ENCODE measurements at places on chromosomes 4 and X. TPM values are rescaled to one million over a fixed set of nuclear protein-coding genes. Genes with fewer than 3 reads are reported as not detected.

- peaks cover 15% of the 10 kb centered on the region for H3K4me1 ChIP-seq
- H3K27me3 ChIP-seq: no peaks in the 10 kb centered on the region
- no peaks in the 10 kb centered on the region for H3K36me3 ChIP-seq
- H3K27ac ChIP-seq: no peak overlapping the region
Observed at GRCh38 chr4:152956147-152956546, 20.0 kb downstream of the FHDC1 start.

DNA sequence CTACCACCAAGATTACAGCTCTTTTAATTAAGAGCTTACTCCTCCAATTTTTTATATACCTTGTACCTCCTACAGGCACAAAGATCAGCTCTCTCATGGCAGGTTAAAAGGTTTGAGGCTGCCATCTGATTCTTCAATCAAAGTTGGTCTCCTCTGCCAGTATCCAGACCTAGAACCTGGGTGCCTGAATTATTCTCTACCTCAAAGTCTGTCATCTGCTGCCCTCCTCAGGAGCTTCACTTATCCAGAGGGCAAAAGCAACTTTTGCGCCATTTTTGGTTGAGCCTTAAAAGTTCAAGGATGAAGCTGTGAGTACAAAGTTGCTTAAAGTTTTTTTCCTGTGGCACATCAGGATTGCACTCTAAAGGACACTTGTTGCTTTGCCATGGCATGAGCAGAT lies 343.7 kb upstream of the PPP1R2C start:
- no peak overlapping the region for H3K4me3 ChIP-seq
- H3K27me3 ChIP-seq: peaks cover 7% of the 10 kb centered on the region
- H3K27ac ChIP-seq: no peak overlapping the region
- H3K36me3 ChIP-seq: no peaks in the 10 kb centered on the region
- no peak for DNase-seq

DNA sequence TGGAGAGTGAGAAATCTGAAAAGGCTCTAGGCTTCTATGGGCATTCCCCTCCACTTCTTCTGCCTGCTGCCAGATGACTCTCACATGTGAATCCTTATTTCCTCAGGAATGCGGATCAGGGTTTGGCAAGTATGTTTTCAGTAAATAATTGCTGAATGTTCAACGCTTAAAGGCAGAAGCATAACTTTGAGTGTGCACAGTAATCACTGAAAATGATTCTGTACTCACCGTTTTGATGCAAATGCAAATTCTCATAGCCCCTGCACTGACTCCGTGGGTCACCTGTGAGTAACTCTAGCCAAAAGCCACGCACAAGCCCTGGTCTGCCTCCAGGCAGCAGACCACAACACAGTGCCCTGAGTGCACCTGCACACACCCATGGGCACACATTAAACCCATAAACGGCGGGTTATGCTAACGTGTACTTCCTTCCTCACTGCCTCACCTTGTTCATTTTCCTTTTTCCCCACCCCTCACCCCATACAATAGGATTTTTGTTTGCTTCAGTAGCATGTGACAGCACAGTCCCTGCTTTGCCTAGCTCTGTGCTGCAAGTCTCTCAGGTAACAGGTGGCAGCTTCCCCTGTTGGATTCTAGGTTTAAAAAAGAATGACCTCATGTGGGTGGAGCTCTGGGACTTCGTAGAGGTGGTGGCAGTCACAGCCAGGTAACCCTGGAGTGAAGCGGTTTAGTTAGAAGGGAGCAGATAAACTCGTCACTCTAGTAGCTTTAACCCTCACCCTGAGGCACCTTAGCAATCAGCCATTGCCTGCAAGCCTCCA lies at the start of gene ARHGEF38:
TSS of gene ARHGEF38 (plus strand) at position 656 of the 782 bp plus-strand sequence. CDS start 146 bp downstream, outside the sequence.
- H3K36me3 ChIP-seq: no peaks in the 10 kb centered on the region
- no peaks in the 10 kb centered on the region for H3K27me3 ChIP-seq
- peak within 1 kb of the TSS; percentile 31 for H3K4me3 ChIP-seq
- H3K27ac ChIP-seq: peak within 1 kb of the TSS; percentile 88
- DNase-seq: peak; percentile 63

DNA sequence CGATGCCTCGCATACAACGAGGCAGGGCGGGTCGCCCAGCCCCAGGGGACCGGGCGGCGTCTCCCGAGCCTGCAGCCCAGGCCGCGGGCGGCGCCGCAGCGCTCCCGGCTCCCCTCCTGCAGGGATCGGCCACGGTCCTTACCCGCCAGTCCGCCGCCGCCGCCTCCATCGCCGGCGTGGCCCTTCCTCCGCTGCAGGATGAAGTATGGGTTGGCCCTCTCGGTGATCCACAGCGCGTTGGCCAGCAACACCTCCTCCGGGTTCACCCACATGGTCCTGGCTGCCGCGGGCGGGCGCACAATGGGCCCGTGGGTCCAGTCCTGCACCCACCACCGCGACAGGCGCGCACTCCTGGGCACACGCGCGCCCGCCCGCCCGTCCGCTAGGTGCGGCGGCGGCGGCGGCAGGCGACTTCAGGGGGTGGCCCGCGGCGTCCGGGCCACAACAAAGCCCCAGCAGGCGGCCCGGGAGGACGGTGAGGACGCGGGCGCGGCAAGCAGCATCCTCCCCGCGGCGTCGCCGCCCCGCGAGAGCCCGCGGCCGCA lies 339 bp downstream of the TBC1D9 start:
- DNase-seq: no peak
- peak overlapping the region; percentile 97 for H3K4me3 ChIP-seq
- no peaks in the 10 kb centered on the region for H3K27me3 ChIP-seq
- no peaks in the 10 kb centered on the region for H3K36me3 ChIP-seq
- H3K4me1 ChIP-seq: peaks cover 17% of the 10 kb centered on the region

DNA sequence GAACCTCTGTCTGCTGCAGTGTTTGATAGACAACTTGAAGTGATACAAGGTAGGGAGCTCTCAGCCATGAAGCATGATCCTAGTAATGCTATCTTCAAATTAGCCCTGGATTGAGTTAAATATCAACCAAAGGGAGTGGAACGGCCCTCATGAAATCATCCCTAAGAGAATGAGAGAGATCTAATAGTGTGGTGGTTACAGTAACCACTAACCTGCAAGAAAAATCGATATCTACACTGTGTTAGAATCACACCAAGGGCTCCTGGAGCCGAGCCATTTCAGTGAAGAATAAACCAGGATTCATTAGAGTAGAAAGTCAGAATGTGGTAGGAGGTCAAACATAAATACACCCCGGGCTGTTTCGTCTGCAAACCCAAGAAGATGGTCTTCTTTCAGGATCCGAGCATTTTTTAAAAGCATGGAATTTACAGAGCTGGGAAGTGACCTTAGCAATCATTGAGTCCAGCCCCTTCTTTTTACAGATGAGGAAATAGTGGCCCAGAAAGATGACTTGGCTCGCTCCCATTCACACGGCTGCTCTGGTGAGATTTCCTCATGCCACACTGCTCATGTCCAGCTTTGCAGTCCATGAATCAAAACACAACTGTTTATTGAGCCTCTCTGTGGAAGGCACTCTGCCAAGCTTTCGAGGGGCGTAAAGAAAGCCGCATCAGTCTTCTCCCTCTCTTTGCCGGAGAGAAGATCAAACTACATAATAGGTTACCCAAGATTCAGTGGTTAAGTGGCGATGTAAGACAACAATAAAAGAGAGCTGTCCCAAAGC lies 5.5 kb upstream of the DCTD start:
- H3K27ac ChIP-seq: no peak overlapping the region
- no peak overlapping the region for H3K4me3 ChIP-seq
- H3K27me3 ChIP-seq: no peaks in the 10 kb centered on the region
- peak; percentile 95 for DNase-seq

- DNase-seq: no peak
- H3K36me3 ChIP-seq: no peaks in the 10 kb centered on the region
- H3K4me1 ChIP-seq: peaks cover 3% of the 10 kb centered on the region
- H3K27ac ChIP-seq: no peak overlapping the region
- no peak overlapping the region for H3K4me3 ChIP-seq
Observed at GRCh38 chrX:24491741-24492140, 26.7 kb downstream of the PDK3 start.

DNA sequence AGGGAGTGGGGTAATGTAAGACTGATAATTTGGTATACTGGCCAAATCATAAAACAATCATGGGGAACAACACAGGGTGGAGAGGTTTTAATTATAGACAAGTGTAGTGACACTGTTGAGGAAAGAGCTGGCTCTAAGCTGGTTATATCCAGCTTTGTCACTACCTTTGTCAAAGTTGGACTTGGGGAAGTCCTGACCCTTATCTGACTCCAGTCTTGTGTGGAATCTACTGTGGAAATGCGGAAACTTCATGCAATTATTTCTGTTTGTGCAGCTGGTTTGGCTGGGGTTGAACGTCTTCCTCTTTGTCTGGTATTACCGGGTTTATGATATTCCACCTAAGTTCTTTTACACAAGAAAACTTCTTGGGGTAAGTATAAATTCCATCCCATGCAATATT lies 2.0 kb downstream of the CYBB start:
- peaks cover 19% of the 10 kb centered on the region for H3K27me3 ChIP-seq
- H3K4me3 ChIP-seq: no peak overlapping the region
- no peak for DNase-seq
- no peaks in the 10 kb centered on the region for H3K4me1 ChIP-seq
- H3K27ac ChIP-seq: no peak overlapping the region

Gene ALPK1
- 57.2 TPM for total RNA-seq
